ENCODE measurements at places on chromosomes 1 and 21.

DNA sequence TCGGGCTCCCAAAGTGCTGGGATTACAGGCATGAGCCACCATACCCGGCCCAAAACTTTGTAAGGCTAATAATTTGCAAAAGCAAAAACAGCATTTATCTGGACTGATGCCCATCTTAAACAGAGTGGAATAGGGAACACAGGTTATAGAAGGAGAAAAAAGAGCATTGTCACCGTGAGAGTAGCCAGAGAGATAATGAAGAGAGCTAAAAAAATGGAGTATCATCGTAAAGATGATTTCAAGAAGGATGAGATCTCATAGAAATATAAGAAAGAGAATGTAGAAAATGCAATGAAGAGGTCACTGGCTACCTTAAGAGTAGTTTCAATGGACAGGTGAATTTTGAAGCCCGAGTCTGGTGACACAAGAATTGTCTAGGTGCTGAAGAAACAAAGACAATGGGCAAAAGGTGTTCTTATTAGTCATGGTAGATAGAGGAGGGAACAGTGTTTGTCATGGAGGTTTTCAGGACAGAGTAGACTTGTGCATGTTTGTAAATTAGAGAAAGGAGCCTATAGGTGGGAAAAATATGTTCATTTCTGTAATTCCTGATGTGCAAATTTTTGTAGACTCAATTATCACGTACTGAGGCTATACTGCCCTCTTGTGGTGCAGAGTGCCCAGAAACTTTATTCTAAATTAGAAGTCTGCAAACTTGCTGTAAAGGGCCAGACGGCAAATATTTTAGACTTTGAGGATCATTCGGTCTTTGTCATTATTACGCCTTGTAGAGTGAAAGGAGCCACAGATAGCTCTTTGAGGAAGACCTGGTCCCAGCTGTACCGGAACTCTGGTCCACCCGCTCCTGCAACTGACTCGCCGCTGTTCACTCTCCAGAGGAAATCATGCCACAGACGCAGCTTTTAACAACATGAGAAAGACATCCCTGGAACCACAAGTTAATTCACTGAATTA is 8.1 kb upstream of the TMEM183A start:
- DNase-seq, result no peak

- DNase-seq, result no peak
Observed at GRCh38 chr1:38029685-38030511, 16.7 kb downstream of the POU3F1 start.

DNA sequence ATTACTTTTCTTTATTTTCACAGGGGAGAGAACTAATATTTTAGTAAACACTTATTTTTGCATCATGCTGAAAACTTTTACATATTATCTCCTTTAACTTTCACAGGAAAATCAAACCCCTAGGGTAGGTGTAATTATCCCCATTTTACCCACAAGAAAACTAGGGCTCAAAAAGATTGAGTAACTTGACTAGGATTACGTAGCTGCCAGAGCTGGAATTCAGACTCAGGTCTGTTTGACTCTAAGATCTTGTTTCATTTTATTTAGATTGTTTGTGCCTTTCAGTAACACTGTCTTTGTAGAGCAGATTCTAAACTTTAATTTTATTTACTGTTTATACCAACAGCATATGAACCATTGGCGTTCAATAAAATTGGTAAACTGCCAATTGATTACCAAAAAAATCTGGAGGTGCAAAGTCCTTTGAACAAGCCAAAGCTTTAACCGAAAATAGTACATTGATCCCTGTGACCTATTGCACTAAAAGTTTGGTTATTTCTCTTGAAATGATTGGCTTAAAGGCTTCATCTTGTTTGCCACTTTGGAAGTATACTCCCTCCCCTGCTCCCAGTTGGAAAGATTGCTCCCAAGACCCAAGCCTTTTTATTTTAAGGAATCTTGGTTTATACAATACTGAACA is 71.0 kb upstream of the WDR26 start:
- no peak for DNase-seq

DNA sequence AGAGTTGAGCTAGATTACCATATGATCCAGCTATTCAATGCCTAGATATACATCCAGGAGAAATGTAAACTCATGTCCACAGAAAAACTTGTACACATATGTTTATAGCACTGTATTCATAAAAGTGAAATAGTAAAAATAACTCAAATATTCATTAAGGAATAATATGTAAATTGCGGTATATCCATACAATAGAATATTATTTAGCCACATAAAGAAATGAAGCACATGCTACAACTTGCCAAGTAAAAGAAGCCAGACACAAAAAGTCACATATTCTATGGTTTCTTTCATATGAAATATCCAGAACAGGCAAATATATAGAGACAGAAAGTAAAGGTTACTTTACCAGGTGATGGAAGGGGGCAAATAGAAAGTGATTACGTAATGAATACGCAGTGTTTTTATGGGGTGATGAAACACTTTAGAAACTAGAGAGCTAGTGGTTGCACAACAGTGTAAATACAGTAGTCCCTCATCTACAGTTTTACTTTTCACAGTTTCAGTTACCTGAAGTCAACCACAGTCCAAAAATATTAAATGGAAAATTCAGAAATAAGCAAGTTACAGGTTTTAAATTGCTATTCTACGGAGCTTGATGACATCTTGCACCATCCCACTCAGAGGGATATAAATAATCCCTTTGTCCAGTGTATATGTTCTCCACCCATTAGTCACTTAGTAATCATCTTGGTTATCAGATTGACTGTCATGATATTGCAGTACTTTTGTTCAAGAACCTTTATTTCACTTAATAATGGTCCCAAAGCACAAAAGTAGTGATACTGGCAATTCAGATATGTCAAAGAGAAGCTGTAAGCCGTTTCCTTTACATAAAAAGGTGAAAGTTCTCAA is 62.3 kb downstream of the ZNF644 start:
- DNase-seq, result no peak

DNA sequence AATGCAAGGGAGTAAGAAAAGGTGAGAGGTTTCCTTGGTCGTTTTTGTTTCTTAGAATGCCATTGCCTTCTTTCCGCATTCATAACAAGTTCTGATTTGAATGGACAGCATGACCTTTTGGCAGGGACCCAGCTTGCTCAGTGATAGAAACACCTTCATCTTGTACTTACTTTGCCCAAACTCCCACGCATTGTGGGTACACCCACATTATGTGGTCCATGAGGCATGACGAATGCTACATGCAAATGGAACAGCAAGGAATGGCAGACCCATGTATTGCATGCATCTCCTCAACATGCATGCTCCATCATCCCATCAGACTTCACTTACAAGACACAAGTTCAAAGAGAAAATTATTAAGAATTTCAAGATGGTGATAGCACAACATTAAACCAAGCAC is 102.8 kb downstream of the CDC7 start:
- DNase-seq, result no peak

DNA sequence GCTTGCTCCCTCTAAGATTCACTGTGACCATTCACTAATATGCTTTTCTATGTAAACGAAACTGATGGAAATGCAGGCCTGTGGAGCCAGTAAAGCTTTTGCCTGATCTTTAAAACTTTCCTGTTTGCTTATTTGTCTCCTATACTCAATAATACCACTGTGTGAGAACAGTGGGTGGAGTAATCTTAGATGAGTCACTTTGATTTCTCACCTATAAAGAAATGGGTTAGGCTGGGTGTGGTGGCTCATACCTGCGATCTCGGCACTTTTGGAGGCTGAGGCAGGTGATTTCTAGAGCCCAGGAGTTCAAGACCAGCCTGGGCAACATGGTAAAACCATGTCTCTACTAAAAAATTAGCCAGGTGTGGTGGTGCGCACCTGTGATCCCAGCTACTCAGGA is 70.8 kb downstream of the RWDD3 start:
- DNase-seq, result no peak

GRCh38 chr1:66119148-66119547 is 326.5 kb downstream of the PDE4B start:
- no peak for DNase-seq

GRCh38 chr1:87093286-87093685 is 178.9 kb downstream of the HS2ST1 start:
- DNase-seq, result no peak

GRCh38 chr1:226002667-226003501 is 3.7 kb upstream of the SDE2 start:
- no peak for DNase-seq

GRCh38 chr1:7186382-7187111 is 401.3 kb downstream of the CAMTA1 start:
- no peak for DNase-seq

DNA sequence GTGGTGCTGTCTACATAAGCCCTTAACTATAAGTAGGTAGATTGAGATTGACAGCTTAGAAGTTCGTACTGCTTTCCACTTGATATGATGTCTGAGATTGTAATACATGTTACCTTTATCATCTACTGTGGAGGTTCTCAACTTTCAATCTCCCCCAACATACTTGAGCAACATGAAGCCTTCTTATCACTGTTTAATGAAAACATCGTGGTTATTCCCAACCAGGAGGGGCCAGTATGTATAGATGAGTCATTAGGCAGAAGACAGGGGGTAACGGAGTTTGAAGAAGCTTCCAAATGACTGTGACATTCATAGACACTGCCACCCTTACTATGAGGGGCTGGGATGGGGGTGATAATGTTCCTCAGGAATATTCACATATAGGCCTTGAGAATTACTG is 36.0 kb downstream of the CENPF start:
- DNase-seq, result no peak

GRCh38 chr1:89590341-89591080 is 42.4 kb upstream of the LRRC8C start:
- DNase-seq, result no peak

- no peak for DNase-seq
Observed at GRCh38 chr1:55828044-55828443, 612.9 kb upstream of the USP24 start.

- DNase-seq, result no peak
Observed at GRCh38 chr1:232271991-232272589, 357.8 kb downstream of the SIPA1L2 start.

DNA sequence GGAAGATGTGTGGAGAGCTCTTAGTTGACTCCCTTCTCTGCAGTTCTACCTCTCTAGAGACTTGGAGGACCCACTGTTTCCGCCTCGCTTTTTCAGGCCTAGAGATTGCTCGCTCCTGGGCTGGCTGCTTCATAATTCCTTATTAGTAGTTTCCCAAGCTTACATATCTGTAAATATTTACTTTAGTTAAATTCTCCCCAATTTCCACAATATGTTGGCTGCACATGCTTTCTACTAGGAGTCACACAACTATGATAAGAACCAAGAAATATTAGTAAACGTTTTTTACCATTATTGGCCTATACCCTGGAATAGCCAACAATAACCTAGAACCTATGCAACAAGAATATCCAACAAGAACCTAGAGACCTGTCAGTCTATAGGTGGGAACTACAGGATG is 129.0 kb upstream of the RUNX1 start:
- no peak for DNase-seq

GRCh38 chr1:68112835-68113243 is 62.4 kb upstream of the DIRAS3 start:
- DNase-seq, result no peak
